ENCODE measurements at places on chromosomes 2 and 18.

- DNase-seq, result no peak
Observed at GRCh38 chr2:206562375-206562774, 79.9 kb upstream of the FAM237A start.

- DNase-seq, result no peak
Observed at GRCh38 chr2:216389570-216389969, 17.3 kb upstream of the MARCHF4 start.

GRCh38 chr2:239337122-239337876 lies 63.5 kb downstream of the HDAC4 start:
- no peak for DNase-seq

DNA sequence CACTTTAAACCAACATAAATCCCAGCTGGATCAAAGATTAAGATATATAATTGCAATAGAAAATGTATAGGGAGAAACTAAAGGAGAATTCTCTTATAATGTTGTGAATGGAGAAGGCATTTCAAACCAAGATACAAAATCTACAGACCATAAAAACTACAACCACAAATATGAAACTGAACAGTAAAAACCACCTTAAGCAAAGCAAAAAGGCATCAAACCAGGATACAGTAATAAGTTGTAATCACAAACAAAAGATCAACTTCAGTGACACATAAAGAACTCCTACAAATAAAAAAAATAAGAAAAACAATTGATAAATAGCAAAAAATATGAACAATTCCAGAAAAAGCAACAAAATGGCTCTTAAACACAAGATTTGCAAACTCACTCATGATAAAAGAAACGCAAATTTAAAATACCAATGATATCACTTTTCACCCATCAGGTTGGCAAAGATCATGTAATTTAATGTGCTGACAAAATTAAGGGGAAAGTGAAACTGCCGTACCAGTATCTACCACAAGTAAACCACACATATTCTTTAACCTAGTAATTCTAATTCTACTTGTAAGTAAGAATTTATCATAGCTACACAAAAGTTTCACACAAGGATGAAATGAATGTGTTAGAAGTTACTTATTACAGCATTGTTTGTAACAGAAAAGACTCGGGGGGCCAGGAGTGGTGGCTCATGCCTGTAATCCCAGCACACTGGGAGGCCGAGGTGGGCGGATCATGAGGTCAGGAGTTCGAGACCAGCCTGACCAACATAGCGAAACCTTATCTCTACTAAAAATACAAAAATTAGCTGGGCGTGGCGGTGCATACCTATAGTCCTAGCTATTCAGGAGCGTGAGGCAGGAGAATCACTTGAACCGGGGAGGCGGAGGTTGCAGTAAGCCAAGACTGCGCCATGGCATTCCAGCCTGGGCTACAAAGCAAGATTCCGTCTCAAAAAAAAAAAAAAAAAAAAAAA lies 101.9 kb downstream of the USP34 start:
- DNase-seq, result no peak

GRCh38 chr2:67039517-67040103 lies 357.5 kb upstream of the ETAA1 start:
- no peak for DNase-seq

DNA sequence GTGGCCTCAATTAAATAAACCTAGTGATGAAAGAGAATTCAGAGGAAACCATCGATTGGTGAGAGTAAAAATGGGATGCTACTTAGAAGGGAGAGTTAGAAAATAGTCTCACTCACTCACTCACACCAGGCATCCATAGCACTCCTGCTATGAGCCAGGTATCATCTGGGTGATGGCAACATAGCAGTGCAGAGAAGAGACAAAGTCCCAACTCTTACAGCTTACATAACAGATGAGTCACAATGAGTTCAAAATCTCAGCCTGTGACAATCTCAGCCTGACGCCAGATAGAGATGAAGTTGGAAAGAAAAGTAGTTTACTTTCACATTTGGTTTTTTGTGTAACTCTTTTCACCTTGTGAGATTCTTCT lies 55.4 kb upstream of the THOC1 start:
- no peak for DNase-seq

DNA sequence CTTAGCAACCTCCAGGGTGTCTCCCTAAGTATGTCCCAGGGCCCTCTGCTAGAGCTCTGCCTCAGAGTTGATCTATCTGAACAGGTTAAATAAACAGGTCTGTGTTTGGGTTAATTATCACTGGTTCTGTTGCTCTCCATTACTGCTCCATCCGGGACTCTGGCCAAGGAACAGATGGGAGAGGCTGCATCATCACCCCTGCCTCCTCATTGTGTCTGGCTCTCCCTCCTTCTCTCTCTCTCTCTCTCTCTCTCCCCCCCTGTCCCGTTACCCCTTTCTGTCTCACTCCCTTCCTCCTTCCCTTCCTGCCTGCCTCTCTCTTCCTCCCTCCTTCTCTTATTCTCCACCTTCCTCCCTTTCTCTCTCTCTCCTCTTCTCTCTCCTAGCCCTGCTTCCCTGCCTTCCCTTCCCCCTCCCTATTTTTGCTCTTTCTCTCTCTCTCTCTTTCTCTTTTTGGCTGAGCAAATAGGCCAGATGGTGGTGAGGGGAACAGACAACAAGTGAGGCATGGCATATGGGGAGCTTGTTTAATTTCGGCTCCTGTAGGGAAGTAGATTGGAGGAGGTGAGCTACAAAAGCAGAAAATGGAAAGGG lies 62.1 kb downstream of the SETBP1 start:
- no peak for DNase-seq

DNA sequence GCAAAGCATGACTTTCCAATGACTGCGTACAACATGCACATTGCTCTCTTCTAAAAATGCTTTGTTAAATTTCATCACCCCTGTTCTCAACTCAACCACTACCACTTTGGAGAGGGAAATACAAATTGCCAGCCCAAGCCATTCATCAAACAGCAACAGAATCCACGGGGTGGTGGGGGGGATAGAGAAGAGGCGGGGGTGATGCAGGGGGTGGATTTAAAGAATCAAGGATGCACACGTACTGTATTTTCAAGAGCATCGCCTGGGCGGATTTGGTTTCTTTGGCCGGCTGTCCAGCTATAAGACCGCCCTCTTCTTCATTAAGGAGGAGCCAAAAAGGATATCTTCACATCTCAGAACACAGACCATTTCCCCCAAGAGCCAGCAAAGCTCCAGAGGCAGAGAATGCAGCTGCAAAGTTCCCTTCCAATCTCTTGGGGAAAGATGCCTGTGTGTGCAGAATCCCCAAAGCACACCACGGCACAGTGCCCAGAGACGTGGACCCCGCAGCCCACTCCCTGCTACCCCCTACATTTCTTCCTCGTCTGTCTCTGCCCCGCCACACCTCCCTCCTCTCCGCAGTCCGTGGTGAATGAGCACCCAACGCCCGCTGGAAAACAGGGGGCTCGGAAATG lies 977 bp downstream of the SLC8A1 start:
- DNase-seq, result no peak

- no peak for DNase-seq
Observed at GRCh38 chr2:135202751-135203150, 150.7 kb downstream of the RAB3GAP1 start.

DNA sequence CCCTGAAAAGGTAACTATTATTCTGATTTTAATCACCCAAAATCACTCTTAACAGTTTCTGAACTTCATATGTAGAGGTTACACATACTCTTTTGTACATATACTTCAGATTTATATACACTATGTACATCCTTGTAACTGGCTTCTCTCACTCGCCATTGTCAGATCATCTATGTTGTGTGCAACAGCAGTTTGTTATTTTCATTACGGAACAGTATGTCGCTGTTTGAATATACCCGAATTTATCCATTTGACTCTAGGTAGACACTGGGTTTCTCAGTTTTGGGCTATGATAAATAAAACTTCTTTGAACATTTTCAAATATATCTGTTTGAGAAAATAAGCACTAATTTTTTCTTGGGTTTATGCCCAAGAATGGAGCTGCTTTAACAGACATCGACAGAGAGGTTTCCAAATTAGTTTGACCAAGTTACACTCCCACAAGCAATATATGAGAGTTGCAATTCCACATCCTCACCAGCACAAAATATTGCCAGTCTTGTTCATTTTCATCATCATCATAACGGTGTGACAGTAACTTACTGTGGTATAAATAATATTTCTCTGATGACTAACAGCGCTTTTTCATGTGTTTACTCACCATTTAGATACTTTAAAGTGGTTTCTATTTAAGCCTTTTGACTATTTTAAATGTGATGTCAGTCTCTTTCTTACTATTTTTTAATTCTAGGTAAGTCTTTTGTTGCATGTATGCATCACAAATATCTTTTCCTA lies 80.9 kb downstream of the SMC6 start:
- DNase-seq, result no peak

- no peak for DNase-seq
Observed at GRCh38 chr18:8005870-8006569, 438.9 kb downstream of the PTPRM start.

DNA sequence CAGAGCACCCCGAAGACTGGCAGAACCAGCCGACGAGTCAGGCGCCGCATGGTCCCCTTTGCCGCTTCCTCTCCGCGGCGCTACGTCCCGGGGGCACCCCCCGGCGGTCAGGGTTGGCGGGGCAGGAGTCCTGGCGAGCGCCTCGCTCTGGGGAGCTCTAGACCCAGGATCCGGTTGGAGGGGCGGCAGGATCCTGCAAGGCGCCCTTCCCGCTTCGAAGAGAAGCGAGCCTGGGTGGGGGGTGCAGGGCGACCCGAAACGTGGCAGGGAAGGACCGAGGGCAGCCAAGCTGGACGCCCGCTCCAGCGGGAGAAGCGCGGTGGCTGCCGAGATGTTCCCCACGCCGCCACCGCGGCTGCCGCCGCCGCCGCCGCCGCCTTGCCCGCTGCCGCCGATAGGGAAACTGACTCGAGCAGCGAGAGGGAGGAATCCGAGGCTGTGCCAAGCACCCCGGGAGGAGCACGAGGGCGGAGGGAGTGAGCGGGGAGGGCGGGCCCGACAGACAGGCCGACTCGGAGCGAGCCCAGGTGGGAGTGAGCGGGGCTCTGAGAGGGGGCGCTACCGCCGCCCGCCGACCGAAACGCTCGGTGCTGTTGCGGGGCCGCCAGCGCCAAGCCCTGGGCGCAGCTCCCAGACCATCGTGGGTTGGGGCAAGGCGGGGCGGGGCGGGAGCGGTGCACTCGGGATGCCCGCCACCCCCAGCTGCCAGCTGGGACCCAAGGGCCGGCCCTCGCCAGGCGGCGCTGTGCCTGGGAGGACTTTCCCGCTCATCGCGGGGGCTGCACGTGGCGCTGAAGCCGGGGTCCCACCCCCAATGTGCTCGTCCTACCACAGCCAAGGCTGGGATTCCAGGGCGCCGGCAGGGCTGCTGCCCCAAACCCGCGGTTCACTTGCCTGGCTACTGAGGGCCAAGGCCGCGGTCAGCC lies at the start of gene GALNT14:
Gene GALNT14 (minus strand): TSS at position 404 of the 926 bp plus-strand sequence. CDS start 354 bp downstream, at position 50.
- peak; percentile 83 for DNase-seq

- DNase-seq, result no peak
Observed at GRCh38 chr18:48781988-48782363, 168.8 kb downstream of the SMAD7 start.

- DNase-seq, result no peak
Observed at GRCh38 chr2:168452781-168453180, 3.3 kb upstream of the CERS6 start.

- no peak for DNase-seq
Observed at GRCh38 chr2:151367571-151367970, 10.2 kb downstream of the TNFAIP6 start.

DNA sequence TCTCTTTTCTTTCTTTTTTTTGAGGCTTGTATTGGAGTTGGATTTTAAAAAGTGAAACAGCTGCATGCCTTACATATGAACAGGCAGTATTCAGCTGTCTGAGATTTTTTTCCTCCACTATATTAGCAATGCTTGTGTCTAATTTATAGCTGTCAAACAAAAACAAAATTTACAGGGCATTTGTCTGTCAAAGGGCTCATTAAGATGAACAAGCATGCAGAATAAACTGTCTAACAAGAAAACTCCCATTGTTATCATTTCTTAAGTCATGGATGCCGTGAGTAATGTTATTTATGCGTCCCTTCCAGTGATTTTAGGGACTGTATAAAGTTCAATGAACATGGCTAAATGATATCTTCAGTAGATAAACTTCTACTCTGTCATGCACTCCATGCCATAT lies 674.7 kb downstream of the PLCL1 start:
- no peak for DNase-seq

- no peak for DNase-seq
Observed at GRCh38 chr2:226726546-226726945, 73.1 kb downstream of the IRS1 start.

GRCh38 chr18:48348739-48349138 lies 60.4 kb downstream of the ZBTB7C start:
- DNase-seq, result no peak

DNA sequence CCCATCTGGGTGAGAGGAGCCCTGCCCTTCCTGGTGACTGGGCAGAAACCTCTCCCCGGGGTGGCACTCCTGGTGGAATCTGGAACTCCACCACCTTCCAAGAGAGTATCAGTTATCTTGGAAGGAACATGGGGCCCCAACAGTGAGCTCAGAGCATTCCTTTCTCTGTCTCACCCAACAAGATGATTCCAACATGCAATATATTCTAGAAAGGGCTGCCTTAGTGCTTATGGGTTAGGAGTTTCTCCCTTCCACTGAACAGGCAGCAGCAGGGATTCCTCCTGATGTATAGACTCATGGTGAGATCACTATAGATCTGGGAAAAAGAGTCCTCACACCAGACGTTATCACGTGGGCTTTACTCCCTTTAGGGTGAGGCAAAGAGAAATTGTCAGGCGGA lies 147.1 kb downstream of the COL4A4 start:
- no peak for DNase-seq

- no peak for DNase-seq
Observed at GRCh38 chr2:160921386-160921964, 238.8 kb upstream of the TANK start.

DNA sequence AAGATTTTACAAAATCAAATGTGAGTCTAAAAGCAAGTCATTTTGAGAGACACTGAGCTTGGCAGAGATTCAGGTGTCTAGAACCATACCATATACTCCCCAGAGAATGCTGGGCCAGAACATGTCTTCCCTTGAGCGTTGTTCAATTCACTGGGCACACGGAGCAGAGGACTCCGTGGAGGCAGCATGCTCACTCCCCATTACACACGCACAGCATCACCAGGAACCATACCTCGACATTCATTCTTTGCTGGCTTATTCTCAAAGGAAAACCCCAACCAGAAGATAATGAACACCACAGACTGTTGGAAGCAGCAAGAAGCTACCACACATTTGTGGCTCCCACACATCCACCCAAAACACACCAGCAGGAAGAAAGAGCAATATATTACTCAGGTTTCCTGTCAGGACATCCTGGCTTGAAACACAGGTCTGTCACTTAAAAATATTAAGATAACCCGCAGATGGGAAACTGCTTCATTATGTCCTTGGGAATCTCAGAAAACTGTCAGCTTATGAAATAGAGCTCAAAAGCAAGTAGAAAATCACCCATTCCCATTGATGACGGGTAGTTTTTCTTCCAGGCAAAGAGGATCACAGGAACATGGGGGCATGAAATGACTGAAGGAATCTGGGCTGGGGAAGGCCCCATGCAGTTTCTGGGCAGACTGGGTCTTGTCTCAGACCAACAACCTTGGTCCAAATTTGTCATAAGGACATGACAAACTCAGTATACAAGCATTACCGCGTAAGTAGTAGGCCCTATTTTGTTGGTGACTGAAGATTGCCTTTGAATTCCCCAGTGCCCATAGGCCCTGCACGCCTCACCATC lies 46.4 kb downstream of the PCBP1 start:
- no peak for DNase-seq

- peak; percentile 93 for DNase-seq
Observed at GRCh38 chr2:43773876-43774613, at the start of gene DYNC2LI1. Gene DYNC2LI1 (plus strand): TSS chr2:43774039. CDS start chr2:43774139, 100 bp downstream.

Measured in suprapubic skin (tissue), 4 donors.